CD4-positive, alpha-beta T cell treated with Interferon alpha-2 for 1 hour (primary cell): ENCODE measurements at places on chromosomes 3 and 15.

GRCh38 chr3:126049289-126050049 is 34.5 kb downstream of the SLC41A3 start:
- no peak for DNase-seq

- no peak for DNase-seq
Observed at GRCh38 chr3:150074697-150075416, 104.2 kb upstream of the PFN2 start.

DNA sequence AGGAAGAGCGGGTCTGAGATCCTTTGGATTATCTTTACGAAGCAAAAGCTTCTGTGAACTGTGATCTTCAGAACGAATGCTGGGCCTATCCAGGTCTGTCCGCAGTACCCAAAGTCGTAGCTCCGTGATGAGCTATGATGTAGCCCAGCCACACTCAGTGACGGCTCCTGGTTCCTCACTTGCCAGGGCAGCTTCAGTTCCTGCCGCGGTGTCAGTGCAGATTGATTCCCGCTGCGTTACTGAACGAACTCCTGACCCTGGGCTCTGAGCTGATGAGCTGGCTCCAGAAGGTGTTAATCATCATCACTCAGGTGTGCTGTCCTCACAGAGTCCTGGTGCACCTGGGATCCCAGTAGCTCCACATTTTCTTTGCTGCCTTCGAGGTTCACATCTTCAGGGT is 45.0 kb downstream of the TMEM44 start:
- DNase-seq: no peak

DNA sequence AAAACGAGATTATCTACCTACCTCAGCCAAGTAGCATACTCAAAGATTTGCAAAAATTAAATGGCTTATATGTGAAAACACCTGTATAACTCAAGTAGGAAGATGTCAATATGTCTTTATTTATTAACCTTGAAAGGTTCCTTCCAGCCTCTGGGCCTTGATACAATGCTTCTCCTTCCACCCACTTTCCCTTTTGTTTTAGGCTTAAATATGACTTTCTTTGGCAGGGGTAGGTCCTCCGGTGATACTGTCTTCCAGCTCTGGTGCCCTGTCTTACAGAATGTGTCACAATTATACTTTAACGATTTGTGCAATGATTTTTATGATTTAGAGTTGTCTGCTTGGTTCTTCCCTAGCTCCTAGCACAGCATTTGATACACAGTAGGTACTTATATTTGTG is 4.1 kb downstream of the LINS1 start:
- no peak for DNase-seq

DNA sequence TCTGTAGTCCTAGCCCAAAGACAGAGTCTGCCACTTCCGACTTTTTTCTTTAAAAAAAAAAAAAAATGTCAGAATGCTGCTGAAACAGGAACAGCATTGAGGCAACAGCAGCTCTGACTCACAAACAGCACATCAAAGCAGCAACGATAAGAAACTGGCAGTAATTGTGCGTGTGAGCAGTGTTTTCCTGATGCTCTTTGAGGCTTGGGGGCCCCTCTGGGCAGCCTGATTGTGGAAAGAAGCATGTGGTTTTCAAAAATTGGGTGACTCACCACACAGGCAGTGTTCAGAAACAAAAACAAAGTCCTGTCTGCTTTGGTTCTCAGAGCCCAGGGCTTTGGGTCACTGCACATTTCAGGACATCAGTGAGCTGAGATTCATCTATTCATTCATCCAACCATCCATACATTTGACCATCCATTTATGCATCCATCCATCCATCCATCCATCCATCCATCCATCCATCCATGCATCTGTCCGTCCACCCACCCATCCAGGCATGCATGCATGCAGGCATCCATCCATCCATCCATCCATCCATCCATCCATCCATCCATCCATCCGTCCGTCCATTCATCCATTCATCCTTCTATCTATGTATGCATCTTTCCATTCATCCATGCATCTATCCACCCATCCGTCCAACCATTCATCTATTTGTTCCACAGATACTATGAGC is 308.4 kb downstream of the RPLP1 start:
- DNase-seq: peak; percentile 86

- no peak for DNase-seq
Observed at GRCh38 chr3:25457671-25458419, 29.8 kb downstream of the RARB start.

DNA sequence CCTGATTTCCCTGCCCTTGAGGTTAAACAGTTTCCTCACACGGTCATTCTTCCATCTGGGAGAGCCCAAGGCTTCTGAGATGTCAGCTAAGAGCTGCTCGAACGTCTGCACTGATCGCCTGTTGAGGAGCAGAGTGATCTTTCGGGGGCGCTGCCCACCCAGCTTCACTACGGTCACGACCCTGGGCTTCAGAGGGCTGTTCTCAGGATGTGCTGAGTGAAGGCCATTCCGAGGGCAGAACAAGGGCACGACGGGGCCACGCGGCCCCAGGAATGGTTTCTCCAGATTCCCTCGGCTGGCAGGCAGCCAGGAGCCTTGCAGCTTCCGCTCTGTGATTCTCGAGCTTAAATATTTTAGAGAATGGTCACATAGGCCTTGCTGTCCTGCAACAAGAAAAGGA is 25.7 kb downstream of the DCLK3 start:
- DNase-seq: no peak

DNA sequence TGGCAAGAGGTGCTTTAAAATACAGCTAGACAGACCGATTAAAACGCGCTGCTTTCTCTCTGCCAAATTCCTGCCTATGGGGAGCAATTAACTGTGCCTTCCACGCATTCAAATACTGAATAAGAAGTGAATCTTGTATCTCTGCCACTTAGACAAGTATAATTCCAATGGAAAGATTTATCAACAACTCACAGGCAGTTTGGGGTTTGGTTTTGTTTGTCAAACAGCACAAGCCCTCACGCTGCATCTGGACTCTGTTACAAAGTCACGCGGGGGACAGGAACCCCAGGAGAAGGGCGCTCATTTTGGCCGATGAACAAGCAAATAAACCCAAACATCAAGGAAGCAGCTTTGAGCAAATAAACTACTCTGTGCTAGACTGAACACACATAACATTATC is 61.8 kb upstream of the TMCO5A start:
- DNase-seq: no peak

- DNase-seq: no peak
Observed at GRCh38 chr15:99441871-99442251, 123.9 kb upstream of the MEF2A start.

GRCh38 chr3:126127904-126128303 is 44.0 kb upstream of the SLC41A3 start:
- no peak for DNase-seq

DNA sequence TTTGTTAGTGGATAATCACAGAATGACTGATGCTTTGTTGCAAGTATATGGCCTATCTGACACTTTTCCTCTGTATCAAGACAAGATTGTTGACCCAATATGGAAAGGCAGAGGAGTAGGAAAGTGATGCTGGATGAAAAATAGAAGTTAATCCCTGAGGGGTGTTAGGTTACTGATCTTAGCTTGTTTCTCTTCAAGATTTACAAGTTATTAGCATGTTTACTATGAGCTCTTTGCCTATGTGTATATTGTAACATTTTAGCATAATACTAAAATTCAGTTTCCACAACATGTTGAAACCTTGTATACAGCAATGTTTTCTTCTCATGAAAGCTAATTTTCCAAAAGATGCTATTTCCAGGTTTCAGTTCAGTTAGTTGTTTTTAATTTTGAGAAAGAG is 120.4 kb upstream of the CCNL1 start:
- no peak for DNase-seq

DNA sequence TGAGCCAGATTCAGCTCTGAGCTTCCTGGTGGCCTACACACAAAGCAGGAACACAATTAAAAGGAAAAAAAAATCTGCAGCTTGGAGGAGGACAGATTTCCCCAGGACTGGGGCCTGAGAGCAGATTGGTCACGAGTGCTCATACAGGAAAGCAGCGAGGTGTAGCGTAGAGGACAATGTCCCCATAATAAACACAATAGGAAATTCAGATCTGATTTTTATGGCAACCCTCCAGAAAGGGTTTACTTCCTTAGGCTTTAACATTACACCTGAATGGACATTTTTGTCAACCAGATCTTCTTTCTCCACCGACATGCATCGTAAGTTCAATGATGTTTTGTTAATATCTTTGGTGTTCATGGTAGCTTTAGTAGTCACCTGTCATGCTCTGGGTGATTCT is 23.3 kb downstream of the SLC6A20 start:
- DNase-seq: no peak

- DNase-seq: no peak
Observed at GRCh38 chr15:25847051-25847450, 16.1 kb downstream of the ATP10A start.

GRCh38 chr15:100873029-100873677 is 6.5 kb upstream of the ALDH1A3 start:
- DNase-seq: peak; percentile 60

GRCh38 chr3:67198374-67198773 is 200.3 kb downstream of the KBTBD8 start:
- no peak for DNase-seq

DNA sequence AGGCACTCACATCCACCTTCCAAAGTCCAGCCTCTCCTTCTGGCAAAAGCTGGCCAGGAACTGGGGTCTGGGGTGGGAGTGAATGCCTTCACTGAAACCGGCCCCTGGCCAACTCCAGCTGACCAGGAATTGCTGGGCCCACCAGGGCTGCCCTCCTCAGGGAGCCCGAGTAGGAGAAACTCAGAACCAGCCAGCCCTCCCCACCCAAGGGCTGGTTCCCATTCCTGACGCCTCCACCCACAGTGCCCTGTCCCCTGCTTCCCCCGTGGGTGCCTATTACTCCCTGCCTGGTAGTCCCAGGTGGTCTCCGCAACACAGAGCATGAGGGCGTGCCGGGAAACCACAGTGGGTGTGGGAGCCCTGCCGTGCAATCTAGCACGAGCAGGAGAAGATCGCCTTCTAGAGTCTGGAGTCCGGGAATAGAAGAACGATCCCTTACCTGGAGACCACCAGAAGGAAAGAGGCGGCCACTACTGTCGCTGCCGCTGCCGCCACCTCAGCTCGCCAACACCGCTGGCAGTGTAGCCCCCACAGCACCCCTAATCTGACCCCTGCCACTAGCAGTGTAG is 178.8 kb downstream of the POTEB3 start:
- DNase-seq: no peak

DNA sequence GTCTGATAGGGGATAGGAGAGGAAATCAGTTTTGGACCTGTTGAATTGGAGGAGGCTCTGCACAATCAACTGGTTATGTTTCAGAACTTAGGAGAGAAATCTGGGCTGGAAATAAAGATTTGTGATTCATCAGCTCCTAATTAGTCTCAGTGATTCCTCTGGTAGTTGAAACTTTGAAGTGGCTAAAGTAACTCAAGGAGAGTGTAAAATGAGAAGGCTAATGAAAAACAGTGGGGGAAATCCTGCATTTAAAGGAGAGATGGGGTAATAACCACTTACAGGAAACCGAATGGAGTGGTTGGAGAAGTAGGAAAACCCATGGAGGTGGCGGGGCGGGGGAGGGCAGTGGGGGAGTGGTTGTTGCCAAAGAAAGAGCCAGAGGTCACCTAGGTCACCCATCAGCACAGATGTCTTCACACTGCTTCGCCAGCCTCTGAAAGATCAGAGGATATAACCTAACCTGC is 32.6 kb downstream of the MAP2K5 start:
- DNase-seq: no peak

DNA sequence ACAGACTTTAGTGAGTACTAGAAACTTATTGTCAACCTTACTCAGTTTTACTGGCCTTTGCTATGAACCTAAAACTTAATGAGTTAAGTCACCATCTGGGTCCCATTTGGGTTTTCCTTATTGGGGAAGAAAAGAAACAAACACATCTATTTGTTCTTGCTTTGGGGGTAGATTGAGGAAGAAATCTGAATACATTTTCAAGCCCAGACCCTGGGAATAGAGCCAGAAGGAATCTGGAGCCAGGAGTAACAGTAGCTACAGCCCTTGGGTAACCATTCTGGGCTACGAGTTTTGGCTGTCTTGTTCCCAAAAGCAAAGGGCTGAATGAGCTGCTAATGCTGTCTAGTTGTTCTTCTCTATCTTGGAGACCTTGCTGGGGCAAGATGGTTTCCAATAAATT is 16.5 kb downstream of the SLC12A1 start:
- no peak for DNase-seq

- DNase-seq: no peak
Observed at GRCh38 chr15:71595846-71596553, 214.4 kb upstream of the NR2E3 start.

DNA sequence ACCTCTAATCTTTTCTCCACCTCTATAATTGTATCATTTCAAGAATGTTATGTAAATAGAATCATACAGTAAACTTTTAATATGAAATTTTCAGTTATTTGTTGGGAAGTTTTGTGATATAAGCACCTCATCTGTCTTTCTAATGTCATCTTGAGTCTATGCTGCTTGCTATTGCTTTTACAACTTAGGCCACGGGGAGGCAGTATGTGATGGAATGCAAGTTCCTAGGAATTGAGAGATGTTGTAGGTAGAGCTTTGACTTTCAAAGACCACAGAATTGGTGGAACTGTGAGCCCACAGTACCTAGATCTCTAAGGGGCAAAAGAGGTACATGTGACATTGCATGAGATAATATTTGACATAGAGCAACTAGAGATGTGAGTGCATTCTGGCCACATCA is 328.3 kb downstream of the MFSD1 start:
- no peak for DNase-seq

- DNase-seq: no peak
Observed at GRCh38 chr15:51580982-51581381, 41.6 kb downstream of the DMXL2 start.
